ENCODE measurements at places on chromosomes 7 and 10. TPM values are rescaled to one million over a fixed set of nuclear protein-coding genes. Genes with fewer than 3 reads are reported as not detected.

Gene MLXIPL
- total RNA-seq: not detected

Gene PDZD7
- 1.9 TPM for total RNA-seq

DNA sequence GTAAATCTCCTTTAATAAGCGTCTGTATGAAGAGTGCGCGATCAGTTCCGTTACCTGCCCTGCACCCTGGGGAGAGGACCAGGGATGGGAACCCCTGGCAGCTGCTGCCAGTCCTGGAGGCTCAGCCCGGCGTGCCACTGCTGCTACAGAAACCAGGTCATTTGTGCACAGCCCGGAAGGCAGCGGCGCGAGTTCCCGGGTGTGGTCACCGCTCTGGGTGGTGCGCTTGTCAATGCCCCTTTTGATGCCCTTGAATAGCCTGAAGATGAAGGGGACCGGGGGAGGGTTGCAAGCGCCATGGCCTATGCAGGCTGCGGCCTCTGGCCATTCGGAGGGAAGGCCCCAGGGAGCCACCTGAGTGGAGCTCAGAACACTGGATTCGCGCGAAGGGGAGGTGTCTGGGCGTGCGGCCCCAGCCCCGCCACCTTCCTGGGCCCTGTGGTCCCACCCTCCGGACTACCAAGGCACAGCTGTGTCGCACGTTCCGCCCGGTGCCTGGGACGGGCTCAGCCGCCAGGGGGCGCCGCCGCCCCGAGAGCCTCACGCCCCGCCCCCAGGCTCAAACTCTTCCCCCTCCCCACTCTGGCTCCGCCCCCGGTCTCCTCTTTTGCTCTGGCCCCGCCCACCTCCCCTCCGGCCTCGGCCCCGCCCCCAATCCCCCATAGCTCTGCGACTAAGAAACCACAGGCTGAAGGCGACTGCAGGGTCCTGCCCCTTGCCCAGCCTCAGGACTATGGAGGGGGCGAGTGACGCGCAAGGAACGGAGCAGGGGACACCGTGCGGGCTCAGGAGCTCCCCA, 16.5 kb downstream of the AP5Z1 start:
- H3K4me3 ChIP-seq: no peak overlapping the region
- DNase-seq: peak; percentile 85
- H3K36me3 ChIP-seq: peaks cover 22% of the 10 kb centered on the region
- H3K4me1 ChIP-seq: peaks cover 2% of the 10 kb centered on the region

DNA sequence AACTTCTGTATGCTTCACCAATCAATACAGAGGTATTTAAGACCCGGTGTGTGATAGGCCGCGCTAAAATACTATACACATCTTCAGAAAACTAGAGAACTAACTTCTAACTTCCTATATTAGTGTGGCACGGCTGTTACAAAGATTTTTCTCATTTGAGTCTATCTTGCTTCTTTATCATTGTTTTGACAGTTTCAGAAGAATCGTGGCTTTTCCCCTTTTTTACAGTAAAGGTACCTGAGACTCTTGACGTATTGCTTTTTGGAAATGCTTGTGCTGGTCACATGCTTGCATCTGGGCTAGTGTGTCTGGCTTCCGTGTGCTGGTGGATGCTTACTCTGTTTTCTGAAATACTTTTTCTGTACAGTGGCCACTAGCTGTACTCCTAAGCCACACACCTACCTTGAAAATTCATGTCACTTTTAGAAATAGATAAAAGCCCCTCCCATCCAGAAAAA, 12.7 kb downstream of the IKZF1 start:
- H3K4me1 ChIP-seq: no peaks in the 10 kb centered on the region
- DNase-seq: no peak
- H3K36me3 ChIP-seq: no peaks in the 10 kb centered on the region
- no peak overlapping the region for H3K27ac ChIP-seq
- H3K27me3 ChIP-seq: peaks cover 48% of the 10 kb centered on the region
